ENCODE measurements at places on chromosomes 16 and 17.

GRCh38 chr16:86244158-86244557 is 266.2 kb upstream of the FOXF1 start:
- DNase-seq: no peak

DNA sequence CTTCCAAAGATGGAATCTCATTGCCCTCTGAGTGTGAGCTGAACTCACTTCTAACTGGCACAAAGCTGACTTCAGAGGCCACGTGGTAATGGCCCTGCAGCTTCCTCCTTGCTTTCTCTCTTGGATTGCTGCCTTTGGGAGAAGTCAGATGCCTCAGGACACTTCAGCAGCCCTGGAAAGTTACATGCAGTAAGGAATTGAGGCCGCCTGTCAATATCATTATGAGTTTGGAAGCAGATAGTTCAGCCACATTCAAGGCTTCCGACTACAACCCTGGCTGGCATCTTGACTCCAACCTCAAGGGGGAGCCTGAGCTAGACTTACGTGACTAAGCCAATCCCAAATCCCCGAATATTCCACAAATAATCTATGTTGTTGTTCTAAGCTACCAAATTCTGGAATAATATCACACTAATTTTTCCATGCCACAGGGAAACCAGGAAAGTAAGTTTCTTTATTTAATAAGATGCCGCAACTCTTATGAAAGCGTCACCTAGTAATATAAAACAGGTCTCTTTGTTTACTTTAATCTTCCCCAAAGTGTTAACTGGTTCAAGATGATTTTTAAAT is 13.6 kb downstream of the CEP20 start:
- peak; percentile 7 for DNase-seq

- DNase-seq: peak; percentile 13
Observed at GRCh38 chr17:42937712-42938596, 26.3 kb downstream of the AARSD1 start.

DNA sequence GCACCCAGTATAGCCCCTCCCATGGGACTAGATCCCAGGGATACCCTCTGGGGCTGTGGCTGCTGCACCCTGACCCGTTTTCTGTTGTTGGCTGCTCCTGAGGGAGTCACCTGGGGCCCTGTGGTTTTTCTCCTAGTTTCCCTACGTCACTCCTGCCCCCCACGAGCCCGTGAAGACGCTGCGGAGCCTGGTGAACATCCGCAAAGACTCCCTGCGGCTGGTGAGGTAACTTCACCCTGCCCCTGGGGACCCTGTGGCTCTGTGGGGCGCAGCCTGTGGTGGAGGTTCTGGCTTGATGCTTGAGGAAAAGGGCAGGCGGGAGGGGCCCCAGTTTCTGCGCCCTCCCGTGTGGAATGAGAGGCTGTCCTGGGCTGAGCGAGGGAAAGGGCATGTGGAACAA is 27.2 kb downstream of the MGRN1 start:
- no peak for DNase-seq

DNA sequence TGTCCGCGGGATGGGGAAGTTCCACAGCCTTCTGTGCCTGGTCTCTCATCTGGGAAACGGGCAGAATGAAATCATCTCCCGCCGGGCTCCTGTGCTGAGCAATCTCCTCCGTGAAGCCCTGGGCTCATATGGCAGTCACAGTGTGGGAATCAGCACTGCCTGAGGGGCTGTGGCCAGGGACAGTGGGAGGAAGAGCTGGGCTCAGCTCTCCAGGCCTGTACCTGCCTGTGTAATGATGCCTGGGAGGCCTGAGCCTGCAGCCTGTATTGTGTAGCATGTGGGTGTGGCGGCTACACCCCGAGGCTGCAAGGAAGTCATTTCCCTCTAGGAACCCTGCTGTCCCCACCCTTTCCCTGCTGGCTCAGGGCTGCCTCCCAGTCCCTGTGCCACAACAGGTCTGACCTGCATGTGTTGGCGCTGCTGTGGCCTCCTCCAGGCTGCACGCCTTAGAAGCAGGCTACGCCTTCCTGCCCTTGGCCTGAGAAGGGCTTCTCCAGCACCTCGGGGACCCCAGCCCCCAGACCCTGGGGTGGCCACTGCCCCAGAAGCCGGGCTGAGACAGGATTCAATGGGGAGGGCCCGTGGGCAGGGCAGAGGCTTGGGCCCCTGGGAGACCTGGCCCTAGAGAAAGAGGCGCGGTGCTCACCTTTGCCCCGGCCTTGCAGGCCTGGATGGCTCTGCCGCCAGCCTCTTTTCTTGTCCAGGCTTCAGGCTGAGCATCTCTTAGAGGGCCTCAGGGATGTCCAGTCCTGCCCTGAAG is 2.1 kb downstream of the ITGB4 start:
- no peak for DNase-seq

- DNase-seq: no peak
Observed at GRCh38 chr17:42016411-42016831, 818 bp downstream of the DNAJC7 start.

GRCh38 chr17:17725011-17725751 is 43.9 kb downstream of the RAI1 start:
- no peak for DNase-seq

Measured in CD4-positive, alpha-beta T cell treated with Interleukin-4 for 1 hour (primary cell).